ENCODE measurements at places on chromosomes 6 and 20. TPM values are rescaled to one million over a fixed set of nuclear protein-coding genes. Genes with fewer than 3 reads are reported as not detected.

R3HDML gene
- total RNA-seq, result not detected

DNA sequence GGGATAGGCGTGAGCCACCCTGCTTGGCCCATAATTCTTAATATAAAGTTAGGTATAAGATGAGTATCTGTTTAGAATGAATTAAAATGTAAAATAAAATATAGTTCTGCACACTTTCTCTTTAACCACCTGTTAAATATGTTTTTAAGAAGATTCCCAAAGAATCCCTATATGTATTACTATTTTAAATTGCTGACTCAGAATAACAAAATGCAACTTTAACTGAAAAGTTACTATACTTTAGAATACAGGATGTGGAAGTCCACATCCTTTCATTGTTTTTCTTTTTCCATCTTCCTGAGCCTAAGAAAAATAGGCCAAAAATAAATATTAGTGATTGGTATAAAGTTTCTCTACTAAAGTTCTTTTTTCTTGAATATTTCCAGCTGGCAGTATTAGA is 325.6 kb upstream of the EYS start:
- DNase-seq, result no peak

GRCh38 chr6:138727182-138727581 is 46.4 kb upstream of the CCDC28A start:
- no peak for DNase-seq

- DNase-seq, result no peak
These were observed 28.8 kb upstream of the DDR1 start for GRCh38 chr6:30855429-30856075.

PTK6 gene
- total RNA-seq, result 2.0 TPM

Data from A172 (cell line).